Suppressor macrophage treated with lipopolysaccharide for 1 hour (primary cell): ENCODE measurements at places on chromosomes 5 and 9.

- peak; percentile 39 for DNase-seq
These were observed 10.1 kb upstream of the MOB3B start for GRCh38 chr9:27539479-27540441.

- no peak for DNase-seq
These were observed 360.2 kb upstream of the GRIA1 start for GRCh38 chr5:153130296-153130695.

DNA sequence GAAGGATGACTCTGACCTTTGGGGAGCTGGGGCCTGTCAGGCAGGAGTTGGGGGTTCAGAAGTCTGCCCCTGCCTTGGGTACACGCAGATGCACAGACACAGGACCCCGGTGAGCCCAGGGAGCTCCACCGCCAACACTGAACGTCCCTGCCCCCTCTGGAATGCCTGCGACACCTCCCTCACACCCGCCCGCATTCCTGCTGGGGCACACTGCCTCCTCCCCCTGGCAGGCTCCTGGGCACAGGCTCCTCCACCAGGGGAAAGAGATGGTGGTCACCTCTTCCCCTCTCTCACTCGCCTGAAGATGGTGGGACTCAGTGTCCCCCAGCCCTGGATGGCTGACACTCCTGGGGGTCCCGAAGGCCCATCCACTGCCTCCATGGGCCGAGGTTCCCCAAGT lies 12.0 kb downstream of the CRB2 start:
- no peak for DNase-seq

DNA sequence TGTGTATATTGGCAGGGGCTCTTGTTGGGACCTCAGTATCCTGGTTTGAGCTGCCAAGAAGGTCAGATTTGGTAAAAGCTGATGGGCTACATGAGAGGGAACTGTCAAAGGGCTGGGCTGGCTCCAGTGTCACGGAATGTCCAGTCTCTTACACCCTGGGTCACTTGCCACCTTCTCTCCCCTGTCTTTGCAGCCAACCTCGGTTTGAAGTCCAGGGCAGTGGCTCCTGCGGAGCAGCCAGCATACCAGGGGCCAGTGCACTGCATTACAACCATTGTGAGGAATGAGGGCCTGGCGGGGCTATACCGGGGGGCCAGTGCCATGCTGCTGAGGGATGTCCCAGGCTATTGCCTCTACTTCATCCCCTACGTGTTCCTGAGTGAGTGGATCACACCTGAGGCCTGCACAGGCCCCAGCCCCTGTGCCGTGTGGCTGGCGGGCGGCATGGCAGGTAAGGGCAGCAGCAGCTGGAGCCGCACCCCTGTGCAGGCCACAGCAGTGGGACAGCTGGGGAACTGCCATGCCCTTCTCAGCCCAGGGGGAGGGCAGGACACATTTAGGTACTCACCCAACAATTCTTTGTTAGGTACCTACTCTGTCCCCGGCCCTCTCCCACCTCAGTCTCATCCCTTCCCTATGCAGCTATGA lies 24.2 kb downstream of the IL9 start:
- no peak for DNase-seq

GRCh38 chr5:72096602-72097188 lies 10.6 kb upstream of the MAP1B start:
- no peak for DNase-seq

DNA sequence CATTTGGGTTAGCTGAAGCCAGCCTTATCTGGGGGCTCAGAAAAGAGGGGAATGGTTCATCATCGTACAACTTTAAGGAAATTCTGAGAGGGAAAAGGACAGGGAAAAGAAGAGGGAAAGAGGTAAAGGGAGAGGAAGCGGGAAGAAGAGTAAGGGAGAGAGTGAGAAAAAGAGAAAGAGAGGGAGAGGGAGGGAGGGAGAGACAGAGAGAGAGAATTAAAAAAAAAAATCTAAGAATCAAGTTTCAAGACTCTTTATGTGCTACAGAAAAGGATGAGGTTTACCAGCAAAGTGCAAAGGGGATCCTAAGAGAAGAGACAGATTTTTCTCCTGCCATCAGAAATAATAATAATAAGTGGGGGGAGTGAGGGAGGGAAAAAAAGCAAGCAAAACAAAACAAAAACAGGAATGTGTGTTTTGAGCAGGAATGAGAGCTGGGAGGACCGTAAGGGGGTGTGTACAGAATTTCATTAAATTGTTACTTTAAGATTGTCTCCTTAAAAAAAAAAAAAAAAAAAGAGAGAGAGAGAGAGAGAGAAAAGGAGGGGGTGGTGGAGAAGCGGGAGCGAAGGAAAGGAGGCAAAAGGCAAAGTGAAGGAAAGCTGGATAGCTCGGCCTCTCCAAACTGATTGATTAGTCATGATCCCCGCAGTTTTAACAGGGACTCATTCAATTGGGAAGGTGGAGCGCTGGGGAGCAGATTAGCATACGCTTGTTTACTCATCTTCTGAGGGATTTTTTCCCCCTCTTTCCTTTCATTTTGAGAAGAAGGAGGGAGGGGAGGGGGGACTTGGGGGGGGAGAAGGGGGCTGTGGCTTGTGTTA lies 438 bp upstream of the PAPPA start:
- no peak for DNase-seq

GRCh38 chr5:181259974-181260719 lies 796 bp downstream of the TRIM52 start:
- DNase-seq = no peak

- no peak for DNase-seq
These were observed 34.3 kb upstream of the SHB start for GRCh38 chr9:38103340-38103739.

GRCh38 chr5:38373743-38374142 lies 115.4 kb downstream of the EGFLAM start:
- no peak for DNase-seq

GRCh38 chr5:1875281-1875842 lies 7.4 kb downstream of the IRX4 start:
- DNase-seq = no peak
